ENCODE measurements at places on chromosomes 4 and X.

- DNase-seq = no peak
Observed at GRCh38 chr4:99614491-99614890, 39.9 kb downstream of the MTTP start.

GRCh38 chrX:129818123-129818522, 25.6 kb downstream of the ZDHHC9 start:
- DNase-seq = no peak

DNA sequence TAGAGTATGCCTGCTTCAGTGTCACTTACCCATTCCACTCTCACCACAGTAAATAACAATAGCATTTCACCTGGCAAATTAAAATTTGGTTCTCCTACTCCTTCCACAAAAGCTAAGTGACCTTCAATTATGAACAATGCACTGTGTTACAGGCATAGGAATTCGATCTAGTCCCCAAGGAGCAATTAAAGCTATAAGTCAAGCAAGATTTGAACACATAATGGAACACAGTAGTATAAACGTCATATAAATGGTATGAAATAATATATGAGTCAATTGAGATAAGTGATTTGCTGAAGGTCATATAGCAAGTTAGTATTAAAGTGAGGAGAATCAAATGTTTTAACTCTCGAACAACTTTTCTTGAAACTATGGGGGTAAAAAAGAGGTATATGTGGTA, 65.8 kb downstream of the ARAP2 start:
- no peak for DNase-seq

- no peak for DNase-seq
Observed at GRCh38 chr4:54727346-54727745, 69.6 kb downstream of the KIT start.

GRCh38 chr4:64360664-64361398, 48.4 kb downstream of the TECRL start:
- no peak for DNase-seq

DNA sequence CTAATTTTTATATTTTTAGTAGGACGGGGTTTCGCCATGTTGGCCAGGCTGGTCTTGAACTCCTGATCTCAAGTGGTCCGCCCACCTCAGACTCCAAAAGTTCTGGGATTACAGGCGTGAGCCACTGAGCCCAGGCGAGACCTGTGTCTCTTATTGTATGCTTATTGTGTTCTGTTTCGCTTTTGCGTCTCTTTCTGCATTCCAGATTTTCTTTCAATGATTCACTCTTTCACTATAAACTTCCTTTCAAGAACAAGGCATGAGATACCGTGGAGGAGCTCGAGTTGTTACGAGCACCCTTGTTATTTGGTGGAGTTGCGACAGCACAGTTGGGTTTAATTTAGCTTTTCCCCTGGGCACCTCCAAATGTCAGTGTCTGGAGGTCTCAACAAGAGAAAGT, 366.7 kb upstream of the FAT1 start:
- no peak for DNase-seq

DNA sequence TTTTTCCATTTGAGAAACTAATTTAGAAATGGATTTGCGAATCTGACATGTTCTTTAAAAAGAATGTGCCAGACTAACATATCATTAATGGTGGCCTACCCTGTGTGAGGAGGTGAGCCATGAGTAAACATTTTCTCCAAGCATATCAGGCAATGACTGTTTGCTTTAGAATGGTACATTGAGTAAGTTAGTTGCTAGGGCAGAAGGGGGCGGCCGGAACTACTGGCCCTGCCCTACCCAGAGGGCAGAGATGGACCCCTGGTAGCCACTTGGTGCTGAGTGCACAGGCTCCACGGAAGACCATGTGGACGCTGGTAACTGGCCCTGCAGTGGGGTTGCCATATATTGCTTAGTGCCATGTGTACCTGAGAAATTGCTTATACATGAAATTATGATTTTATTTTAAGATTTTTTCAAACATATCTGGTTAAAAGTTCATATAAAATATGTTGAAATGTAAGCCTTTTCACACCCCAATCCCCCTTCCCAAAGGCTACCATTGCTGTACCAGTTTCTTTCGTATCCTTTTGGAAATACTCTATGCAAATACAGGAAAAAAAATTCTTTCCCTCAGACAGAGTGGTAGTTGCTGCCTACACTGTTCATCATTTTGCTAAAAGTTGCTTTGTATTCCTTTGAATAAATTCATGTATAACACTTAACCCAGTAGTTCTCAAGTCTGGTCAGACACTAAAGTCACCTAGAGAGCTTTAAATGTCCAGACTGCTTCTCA, 8.8 kb downstream of the FNIP2 start:
- DNase-seq = no peak

- no peak for DNase-seq
Observed at GRCh38 chr4:1515763-1516162, 109.5 kb upstream of the NKX1-1 start.

GRCh38 chr4:13902146-13902545, 274.6 kb upstream of the BOD1L1 start:
- no peak for DNase-seq

GRCh38 chr4:88297212-88297516, 12.8 kb upstream of the PPM1K start:
- DNase-seq = no peak

DNA sequence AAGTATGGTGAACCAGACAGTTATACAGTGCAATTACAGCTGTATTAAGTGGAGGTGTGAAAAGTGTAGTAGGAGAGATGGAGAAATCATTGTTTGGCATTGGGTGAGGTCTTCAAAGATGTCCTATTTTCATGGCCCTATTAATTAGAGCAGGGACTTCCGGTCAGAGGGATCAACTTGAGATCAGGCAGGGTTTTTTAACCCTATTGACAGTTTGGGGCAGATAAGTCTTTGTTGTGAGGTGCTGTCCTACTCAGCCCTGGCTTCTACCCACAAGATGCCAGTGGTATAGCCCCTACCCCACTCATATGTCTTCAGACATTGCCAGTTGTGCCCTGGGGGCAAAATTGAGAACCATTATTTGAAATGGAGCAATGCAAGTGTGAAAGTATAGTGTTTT, 9.9 kb downstream of the USP9X start:
- DNase-seq = no peak

DNA sequence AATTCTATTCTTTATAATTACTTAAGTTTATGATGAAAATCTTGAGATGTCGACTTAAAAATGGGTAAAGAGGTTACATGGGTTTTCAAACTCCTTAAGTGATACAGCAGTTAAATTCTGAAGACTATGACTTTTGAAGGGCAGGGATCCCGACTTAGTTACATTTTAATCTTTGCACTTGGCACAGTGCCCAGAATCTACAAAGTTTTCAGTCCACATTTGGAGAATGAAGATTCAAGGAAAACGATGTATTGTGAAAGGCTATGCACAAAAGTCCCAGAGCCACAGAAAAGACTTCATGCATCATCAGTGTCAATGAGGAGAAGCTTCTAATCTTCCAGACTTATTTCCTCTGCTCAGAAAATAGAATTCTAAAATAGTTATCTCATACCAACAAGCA, 36.3 kb upstream of the GRPR start:
- DNase-seq = no peak

DNA sequence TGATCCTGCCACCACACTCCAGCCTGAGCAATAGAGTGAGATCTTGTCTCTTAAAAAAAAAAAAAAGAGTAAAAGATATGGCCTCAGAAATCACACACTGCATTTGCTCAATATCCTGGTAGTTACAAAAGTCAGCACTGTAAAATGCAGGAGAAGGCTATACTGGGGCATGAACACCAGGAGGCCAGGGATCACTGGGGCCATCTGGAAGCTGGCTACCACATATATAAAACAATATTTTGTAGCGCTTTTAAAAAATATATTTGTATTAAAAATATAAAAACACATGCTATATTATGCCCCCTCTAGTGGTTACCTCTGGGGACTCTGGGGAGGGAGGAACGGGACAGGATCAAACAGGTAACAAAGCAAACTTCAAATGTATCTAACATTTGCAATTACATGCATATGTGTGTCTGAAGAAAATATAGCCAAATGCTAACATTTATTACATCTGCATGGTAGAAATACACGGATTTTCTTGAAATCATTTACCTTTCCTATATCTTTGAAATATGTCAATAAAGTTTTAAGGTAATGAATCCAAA, 4.0 kb downstream of the C4orf46 start:
- DNase-seq = no peak

DNA sequence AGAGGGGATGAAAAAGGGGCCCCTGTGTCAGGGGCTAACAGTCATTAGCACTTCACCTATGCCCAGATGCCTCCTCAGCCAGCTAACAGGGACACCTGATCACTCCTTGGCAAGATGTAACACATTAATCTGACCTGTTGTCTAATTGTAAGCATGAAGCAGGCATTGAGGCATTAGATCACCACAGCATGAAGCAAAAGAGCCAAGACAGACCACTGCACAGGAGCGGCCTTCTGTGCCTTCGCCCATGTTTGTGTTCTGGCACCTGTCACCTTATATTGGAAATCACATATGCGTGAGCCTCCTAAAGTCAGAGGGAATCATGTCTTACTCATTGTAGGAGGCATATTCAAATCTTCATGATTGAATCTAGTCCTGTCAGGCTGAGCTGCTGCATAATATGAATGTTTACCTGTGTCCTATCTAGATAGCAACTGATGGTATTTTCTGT, 48.4 kb downstream of the PTTG2 start:
- DNase-seq = no peak

DNA sequence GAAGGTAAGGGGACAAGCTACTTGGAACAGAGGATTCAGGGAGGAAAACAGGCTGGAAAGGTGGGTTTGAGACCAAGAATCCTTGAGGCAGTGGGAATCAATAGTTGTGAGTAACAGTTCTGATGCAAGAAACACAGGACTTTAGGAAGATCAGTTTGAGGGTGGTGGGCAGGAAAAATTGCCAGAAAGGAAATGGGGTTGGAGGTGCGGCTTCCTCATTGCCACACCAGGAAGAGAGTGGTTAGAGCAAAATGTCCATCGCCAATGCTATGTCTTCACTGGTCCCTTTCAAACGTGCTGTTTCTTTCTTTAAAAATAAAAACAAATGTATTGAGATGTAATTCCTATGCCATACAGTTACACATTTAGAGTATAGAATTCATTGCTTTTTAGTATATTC, 57.1 kb upstream of the NOCT start:
- DNase-seq = no peak

DNA sequence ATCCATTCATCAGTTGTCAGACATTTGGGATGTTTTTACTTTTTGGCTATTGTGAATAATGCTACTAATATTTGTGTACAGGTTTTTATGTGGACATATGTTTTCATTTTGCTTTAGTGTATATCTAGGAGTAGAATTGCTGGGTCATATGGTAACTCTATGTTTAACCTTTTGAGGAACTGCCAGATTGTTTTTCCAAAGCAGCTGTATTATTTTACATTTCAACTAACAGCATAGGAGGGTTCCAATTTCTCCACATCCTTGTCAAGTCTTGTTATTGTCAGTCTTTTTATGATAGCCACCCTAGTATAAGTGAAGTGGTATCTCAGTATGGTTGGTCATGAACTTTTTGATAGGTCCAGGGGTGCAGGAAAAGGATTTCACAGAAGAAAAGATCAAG, 114.5 kb upstream of the FAM9C start:
- no peak for DNase-seq

- no peak for DNase-seq
Observed at GRCh38 chr4:110597582-110597981, 25.3 kb downstream of the PITX2 start.

DNA sequence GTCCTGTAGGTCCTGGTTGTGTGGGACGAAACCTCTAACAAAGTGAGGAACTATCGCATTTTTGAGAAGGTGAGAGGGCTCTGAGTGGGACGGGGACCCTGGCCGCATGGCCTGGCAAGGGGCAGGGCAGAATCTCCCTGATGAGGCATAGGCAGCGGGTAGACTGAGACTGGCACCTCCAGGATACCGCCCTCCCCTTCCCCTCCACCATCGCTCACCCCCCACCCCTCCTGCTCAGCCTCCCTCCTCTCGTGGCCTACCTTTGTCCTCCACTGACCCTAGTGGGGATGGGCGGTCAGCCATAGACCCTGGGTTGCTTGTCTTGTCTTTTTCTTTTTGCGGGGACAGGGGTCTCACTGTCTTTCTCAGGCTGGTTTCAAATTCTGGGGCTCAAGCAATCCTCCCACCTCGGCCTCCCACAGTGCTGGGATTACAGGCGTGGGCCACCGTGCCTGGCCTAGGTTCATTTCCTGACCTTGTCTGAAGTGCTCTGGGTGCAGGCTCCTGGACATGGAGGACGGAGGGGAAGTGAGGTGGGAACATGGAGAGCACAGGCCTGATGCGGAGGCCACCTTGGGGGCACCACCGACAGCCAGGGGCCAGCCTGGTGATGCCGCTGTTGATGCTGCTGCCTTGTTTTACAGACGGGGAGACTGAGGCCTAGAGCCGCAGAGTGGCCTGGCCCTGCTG, 10.5 kb upstream of the ADD1 start:
- DNase-seq = no peak

DNA sequence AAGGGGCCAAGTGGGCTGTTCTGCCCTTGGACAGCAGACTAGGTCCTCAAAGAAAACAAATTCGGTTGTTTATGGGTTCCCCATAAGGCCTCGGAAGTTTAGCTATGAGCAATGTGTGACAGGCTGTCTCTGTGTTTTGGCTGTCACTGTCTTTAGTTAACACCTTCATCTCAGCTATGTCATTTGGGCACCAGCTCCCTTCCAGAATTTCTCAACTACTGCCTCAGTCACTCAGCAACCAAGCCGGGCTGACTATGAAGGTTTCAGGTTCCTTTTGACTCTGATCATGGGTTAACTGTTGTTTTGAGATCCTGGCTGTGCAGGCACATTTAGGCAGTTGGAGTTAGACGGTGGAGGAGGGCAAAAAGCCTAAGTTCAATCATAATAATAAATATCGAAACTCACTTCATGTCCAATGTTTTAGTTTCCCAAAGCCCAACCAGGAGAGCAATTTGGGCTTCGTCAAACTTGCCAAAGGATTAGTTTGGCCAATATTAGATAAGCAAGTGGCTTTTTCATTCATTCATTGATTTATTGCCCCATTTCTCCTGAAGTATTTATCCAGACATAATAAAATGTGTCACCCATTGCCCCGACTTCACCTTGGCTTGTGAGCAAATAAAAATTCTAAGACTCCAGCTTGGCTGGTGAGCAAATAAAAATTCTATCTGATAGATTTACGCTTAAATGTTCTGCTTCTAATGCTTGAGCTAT, 9.1 kb upstream of the PAGE1 start:
- no peak for DNase-seq

GRCh38 chrX:21479695-21480270, 105.6 kb downstream of the CNKSR2 start:
- no peak for DNase-seq

- DNase-seq = no peak
Observed at GRCh38 chrX:136629084-136629750, 18.7 kb upstream of the CD40LG start.

DNA sequence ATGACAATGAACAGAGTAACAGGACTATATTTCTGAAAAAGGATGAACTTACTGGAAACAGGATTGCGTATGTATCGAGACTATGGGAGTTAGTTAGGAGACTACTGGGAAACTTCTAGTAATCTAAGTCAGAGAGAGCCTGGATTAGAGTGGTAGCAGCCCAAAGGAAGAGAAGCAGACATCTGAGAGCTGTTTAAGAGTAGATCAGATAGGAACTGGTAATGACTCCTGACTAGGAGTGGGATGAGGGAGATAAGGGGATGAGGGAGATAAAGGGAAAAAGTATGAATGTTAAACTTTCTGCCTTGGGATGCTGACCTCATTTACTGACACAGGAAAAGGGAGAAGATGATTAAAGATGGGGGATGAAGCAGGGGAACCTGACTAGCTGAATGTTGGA, 116.2 kb downstream of the PDE5A start:
- DNase-seq = no peak

Data from stimulated activated CD4-positive, alpha-beta T cell treated with anti-CD3 and anti-CD28 coated beads, Interleukin-2, amount 100 ng/mL, for 4 hours (primary cell).